ENCODE measurements at places on chromosomes 4 and X.

DNA sequence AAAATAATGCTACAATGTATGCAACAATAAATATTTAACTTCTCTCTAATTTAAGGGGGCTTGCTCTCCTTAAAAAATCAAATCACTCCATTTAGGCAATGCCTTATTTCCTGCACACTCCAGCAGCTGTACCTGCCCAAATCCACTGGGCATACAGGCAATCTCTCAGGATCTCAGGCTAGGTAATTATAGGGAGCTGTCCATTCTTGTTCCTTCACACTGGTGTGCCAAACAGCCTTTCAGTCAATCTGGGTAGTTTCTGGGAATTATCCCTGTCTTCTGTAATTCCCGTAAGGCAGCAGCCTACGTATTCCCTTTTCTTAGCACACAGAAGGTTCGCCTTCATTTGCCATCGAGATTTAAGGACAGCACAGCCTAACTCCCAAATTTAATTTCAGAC lies 922.6 kb upstream of the SLIT2 start:
- DNase-seq = no peak

GRCh38 chr4:146943691-146944375 lies 1.8 kb downstream of the TTC29 start:
- no peak for DNase-seq

DNA sequence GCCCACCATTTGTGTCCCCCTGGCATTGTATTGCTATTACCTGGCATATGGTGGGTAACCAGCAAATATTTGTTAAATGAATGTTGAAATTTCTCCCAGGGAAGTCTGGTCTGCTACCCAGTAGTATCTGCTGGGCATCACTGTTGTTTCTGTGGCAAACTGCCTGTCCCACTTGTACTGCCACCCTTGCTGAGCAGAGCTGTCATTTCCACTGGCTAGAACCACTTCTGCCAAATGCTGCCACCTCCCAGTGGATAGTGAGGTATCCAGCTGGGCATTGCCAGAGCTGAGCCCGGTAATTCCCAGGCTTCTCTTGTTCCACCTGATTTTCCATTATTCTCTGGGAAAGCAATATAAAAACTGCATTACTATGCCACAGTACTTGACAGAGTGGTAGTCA lies 186.7 kb upstream of the NOCT start:
- DNase-seq = no peak

DNA sequence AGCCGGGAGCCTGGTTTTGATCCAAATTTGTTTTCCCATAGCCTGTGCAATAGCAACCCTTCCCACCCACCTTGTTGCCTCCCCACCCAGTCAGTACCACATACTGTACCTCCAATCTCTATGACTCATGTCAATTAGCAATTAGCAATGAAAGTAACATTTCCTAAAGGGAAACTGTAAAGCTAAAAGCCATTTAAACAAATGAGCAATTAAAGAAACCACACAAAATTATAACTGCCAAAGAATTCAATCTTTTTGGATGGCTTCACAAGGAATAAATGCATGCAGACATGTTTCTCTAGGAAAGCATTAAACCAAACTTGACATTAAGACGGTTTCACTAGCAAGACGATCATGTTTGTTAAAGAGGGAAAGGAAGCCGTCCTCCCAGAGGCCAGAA lies 169.0 kb upstream of the MAP3K15 start:
- no peak for DNase-seq

DNA sequence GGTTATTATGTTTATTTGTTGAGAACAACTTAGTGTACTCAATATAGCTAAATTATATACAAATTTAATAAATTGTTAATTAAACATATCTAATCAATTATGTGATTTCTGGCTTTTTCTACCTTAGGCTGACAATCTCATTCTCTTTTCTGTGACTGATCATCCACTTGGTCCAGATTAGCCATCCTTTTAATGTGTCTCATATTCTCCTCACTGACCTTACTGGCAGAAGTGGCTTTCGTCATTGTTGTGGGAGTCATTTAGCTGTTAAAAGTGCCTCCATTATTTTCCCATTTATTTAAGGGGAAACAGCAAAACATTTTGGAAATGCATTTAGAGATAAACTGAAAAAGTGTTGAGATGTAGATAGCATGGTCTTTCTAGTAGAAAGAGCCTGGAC lies 172.2 kb downstream of the CCSER1 start:
- no peak for DNase-seq

- DNase-seq = peak; percentile 40
These were observed 18.2 kb downstream of the RGS12 start for GRCh38 chr4:3311095-3311372.
